Kidney glomerular epithelial cell (primary cell): ENCODE measurements at places on chromosomes 4 and X.

DNA sequence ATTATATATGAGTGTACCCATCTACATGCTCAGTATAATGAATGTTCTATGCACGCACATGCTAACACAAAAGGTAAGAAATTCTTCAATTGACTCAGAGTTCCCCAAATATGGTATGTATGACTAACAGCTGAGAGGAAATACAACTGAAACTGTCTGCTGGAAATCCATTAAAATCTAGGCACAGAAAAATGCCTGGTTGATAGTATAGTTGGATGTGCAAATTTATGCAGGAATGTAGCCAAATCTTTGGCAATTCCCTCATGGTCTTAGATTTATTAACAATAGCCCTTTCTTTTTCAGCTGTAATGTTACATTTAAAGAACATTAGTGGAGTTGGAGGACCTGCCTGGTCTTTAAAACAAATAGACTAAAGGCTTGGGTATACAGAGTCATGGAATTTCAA is 5.5 kb downstream of the CAMK2D start:
- peak; percentile 21 for DNase-seq

DNA sequence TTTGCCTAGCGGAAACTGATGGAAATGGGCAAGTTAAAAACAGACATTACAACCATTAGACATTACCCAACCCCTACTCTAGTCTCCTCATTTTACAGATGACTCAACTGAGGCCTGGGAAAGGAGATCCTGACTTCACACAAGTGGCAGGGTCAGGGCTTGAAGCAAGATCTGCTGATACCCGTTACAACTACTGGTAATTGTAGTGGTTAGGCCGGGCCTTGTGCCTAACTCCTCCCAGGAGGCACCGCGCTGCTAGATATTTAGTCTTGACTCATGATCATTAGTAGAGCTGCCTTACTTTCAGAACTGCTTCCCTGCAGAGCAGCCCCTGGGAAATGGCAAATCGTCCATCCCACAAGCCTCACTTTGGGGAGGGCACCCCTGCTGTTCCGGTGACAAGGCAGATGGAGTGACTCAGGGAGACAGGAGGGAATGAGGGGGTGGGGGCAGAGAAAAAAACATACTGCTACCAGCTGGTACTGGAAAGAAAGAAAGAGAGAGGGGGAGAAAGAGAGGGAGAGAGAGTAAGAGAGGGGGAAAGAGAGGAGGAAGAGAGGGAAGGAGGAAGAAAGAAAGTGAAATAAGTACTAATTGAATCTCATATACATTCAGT is 12.2 kb downstream of the ARHGEF6 start:
- no peak for DNase-seq

DNA sequence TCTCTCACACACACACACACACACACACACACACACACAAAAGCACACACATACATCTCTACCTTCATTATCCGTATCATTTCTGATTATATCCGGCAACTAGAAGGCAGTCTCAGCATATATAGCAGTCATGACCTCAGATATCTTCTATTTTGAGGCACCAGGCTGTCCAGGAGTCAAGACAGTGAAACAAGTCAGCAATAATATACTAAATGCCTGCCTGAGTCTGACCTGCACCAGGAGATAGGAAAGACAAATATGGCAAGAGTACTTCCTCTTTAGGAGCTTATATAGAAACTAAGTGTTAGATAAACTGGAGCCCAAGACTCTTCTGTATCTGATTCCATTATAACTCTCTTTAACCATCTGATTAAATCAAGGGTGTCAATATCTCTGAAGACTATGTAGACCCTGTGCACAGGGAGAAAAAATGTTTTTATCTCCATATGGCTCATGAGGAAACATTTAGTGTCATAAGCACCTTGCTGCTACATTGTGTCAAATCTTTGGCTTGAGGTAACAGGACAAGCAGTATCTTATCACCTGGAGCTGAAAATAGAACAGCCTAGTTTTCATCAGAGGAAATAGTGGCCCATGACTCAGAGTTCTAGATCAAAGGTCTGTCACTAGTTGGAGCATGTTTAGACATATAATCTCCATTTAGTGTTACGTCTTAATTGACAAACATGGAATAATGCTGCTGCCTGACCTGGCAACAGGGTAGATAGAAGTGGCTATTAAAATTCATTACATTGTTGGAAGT is 27.0 kb upstream of the FAM47B start:
- DNase-seq, result no peak

DNA sequence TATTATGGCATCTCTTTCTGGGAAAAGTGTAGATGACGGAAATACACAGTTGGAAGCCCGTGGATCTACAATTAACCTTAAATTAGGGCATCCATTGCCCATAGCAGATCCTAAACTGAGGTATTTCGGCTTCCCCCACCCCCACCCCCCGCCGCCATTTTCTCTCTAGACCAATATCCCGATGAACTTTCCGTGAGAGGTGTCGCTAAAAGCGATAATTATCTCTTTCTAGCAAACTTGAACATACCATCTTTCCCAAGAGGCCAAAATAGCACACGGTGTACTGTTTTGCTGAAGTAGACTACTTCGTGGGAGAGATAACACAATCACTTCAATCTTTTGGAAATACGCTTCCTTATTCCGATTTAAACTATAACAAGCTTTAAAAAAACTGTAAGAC is 554 bp downstream of the KLHL15 start:
- DNase-seq, result no peak

DNA sequence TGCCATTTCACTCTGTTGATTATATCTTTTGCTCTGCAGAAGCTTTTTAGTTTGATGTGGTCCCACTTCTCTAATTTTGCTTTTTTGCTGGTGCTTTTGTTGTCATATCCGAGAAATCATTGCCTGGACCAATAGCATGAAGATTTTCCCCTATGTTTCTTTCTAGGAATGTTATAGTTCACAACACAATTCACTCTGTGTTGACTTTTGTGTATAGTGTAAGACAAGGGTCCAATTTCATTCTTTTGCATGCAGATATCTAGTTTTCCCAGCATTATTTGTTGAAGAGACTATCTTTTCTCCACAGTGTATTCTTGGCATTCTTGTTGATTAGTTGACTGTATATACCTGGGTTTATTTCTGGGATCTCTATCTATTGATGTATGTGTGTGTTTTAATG is 8.3 kb upstream of the CPE start:
- DNase-seq, result no peak

- DNase-seq, result no peak
Observed at GRCh38 chr4:48210966-48211328, 58.7 kb downstream of the TEC start.

DNA sequence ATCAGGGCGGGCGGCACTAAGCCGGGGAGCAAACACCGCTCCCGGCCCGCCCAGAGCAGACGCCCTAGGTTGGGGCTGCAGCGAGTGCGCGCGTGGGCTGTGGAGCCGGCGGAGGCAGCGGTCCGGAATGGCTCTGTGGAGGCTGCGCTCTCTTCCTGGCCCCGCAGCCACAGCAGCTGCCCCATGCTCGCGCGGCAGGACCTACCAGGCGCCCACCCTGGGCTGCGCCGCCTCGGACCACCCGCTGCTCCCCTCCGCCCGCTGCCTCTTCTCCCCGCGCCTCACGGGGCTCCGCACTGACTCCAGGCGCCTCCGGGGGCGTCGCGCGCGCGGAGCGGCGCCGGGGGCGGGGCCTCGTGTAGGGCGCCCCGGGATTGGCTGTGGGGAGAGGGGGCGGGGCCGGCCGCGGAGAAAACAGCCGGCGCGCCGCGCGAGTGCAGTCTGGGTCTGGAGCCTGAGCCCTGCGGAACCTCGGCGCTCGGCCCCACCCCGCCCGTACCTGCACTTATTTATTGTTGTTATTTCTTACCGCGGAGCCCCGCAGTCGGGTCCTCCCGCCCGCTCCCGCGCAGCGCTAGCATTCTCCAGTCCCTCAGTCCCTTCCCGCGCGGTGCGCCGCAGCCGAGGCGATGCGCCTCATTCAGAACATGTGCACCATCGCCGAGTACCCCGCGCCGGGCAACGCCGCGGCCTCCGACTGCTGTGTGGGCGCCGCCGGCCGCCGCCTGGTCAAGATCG is at the start of gene RASL11B:
RASL11B (plus strand) TSS at position 439 of the 738 bp plus-strand sequence; CDS start at position 630, 191 bp downstream.
- peak; percentile 37 for DNase-seq
